ENCODE measurements at places on chromosomes 12 and 14. TPM values are rescaled to one million over a fixed set of nuclear protein-coding genes. Genes with fewer than 3 reads are reported as not detected.

- no peaks in the 10 kb centered on the region for H3K36me3 ChIP-seq
- H3K27ac ChIP-seq, result no peak overlapping the region
- H3K4me3 ChIP-seq, result no peak overlapping the region
- DNase-seq, result no peak
- H3K27me3 ChIP-seq, result no peaks in the 10 kb centered on the region
- no peaks in the 10 kb centered on the region for H3K4me1 ChIP-seq
Observed at GRCh38 chr12:29309320-29309902, 71.6 kb downstream of the ERGIC2 start.

GRCh38 chr12:68378872-68379606 is 46.9 kb upstream of the MDM1 start:
- H3K4me3 ChIP-seq, result no peak overlapping the region
- no peaks in the 10 kb centered on the region for H3K4me1 ChIP-seq
- no peak overlapping the region for H3K27ac ChIP-seq
- H3K36me3 ChIP-seq, result no peaks in the 10 kb centered on the region
- H3K27me3 ChIP-seq, result no peaks in the 10 kb centered on the region
- DNase-seq, result no peak

GRCh38 chr12:28158353-28158752 is 31.9 kb upstream of the CCDC91 start:
- DNase-seq, result no peak
- H3K4me1 ChIP-seq, result no peaks in the 10 kb centered on the region
- no peaks in the 10 kb centered on the region for H3K27me3 ChIP-seq
- no peak overlapping the region for H3K27ac ChIP-seq

GRCh38 chr12:62660756-62661155 is 194.1 kb downstream of the MON2 start:
- no peak overlapping the region for H3K4me3 ChIP-seq
- no peaks in the 10 kb centered on the region for H3K27me3 ChIP-seq
- DNase-seq, result no peak
- H3K27ac ChIP-seq, result no peak overlapping the region
- peaks cover 45% of the 10 kb centered on the region for H3K4me1 ChIP-seq
- no peaks in the 10 kb centered on the region for H3K36me3 ChIP-seq

Gene DPPA3
- 0.25 TPM for total RNA-seq

Gene COL2A1
- 69.1 TPM for total RNA-seq
